SK-N-MC (cell line): ENCODE measurements at places on chromosomes 12 and 14.
A peak's percentile ranks its signal among the peaks of the same experiment; 100 is the strongest.

- no peak for DNase-seq
Measured at GRCh38 chr14:86084097-86084496, 554.2 kb downstream of the FLRT2 start.

DNA sequence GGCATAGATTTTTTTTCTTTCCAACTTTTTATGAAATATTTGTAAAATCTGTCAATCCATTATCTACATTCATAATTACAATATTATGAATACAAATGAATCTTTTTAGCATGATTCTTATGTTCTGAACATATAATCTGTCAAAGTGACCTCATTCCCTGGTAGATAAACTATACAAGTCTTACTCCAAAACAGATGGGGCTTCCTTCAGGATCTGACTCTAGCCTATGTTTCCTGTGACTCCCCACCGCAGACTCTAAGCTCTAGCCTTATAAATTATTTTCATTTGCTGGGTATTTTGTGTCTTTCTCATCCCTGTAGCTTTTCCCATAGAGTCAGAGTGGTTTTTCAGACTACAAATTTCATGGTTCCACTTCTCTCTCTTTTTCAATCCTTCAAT, 202.1 kb upstream of the KITLG start:
- DNase-seq = no peak

DNA sequence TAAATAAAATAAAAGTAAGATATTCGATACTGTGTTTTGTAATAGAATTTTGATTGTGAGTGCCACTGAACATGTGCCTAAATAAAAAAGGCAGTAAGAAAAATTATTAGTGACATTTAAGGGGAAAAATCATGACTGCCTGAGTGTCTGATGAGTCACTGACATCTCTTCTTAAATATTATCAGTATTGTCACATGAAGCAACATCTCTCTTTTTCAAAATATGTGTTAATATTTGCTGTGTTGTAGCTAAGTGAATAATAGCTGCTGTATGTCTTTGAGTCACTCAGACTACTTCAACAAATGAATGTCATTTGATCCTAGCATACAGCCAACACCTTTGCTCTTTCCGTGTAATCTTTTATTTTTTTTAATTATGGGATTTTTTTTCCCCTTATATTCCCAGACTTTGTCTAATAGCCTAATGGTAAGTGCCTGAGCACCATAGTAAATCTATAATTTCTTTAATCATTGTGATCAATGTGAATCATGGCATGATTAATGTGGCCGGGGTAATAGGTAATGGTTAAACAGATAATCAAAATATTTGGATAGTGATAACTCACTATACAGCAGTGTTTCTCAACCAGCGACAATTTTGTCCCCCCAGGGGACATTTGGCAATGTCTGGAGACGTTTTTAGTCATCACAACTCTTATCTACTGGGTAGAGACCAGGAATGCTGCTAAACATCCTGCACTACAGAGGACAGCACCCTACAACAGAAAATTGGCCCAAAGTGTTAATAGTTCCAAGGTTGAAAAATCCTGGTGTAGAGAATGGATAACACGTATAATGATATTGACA, 11.7 kb upstream of the OTX2 start:
- no peak for DNase-seq

- DNase-seq = peak; percentile 96
Measured at GRCh38 chr14:50060871-50061663, 55.3 kb downstream of the VCPKMT start.
